ENCODE measurements at places on chromosomes 4 and X.

- DNase-seq: peak; percentile 82
Observed at GRCh38 chrX:149504226-149504914, 736 bp downstream of the IDS start.

DNA sequence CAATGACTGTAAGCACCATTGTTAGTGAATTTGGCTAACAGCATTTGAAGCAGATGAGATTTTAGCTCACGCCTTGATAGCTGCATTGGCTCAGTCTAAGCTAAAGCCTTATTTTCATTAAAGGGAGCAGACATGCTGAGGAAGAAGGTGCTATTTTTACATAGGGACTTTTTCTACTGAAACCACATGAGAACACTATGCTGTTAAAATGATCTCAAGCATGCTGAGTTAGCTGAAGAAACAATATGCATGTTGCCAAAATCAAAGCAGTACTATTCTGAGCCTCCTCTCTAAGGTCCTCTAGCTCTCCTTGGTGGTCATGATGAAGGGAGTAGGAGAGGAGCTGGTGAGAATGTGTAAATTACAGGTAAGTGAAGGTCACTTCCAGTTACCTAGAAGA lies 134.4 kb upstream of the JADE1 start:
- DNase-seq: no peak

GRCh38 chr4:151678048-151678872 lies 82.5 kb downstream of the GATB start:
- no peak for DNase-seq

DNA sequence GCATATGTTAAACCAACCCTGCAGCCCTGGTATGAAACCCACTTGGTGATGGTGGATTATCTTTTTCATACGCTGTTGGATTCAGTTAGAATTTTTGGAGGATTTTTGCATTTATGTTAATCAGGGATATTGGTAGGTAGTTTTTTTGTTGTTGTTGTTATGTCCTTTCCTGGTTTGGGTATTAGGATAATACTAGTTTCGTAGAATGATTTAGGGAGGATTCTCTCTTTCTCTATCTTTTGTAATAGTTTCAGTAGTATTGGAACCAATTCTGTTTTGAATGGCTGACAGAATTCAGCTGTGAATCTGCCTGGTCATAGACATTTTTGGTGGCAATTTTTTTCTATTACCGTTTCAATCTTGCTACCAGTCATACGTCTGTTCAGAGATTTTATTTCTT lies 305.4 kb downstream of the IDS start:
- no peak for DNase-seq

GRCh38 chrX:110322603-110323002 lies 4.7 kb upstream of the AMMECR1 start:
- DNase-seq: no peak

DNA sequence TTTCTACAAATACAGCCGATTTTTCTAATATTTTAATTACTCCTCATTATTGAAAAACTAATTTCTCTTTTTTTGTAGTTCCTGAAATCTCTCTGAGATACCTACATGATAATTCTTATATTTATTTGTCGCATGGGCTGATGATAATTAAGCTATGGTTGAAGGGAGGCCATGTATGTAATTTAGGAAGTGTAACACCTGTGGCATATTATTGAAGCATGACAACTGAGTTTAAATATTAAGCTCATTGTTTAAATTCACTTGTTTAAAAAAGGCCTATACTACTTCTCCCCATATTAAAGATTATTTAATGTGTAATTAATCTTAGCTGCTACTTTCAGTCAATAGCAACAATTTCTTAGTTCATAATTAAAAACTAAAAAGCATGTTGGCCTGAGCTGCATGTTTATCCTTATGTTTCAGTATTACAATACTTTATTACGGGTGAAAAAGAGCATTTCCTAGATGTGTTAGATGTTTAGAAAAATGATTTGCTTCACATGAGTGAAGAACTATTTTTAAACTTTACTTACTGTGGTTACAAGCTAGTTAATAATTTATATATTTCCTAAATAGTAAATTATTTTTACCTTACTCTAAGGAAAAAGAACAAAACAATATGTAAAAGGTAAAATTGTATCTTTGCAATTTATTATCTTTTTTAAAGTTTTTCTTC lies 122.4 kb downstream of the RAP1GDS1 start:
- DNase-seq: no peak

GRCh38 chrX:65476564-65476963 lies 58.0 kb downstream of the LAS1L start:
- no peak for DNase-seq

- no peak for DNase-seq
Observed at GRCh38 chr4:100086766-100087431, 103.4 kb downstream of the DDIT4L start.

GRCh38 chr4:152628128-152628527 lies 51.7 kb downstream of the TMEM154 start:
- no peak for DNase-seq

GRCh38 chr4:81421346-81422218 lies 50.1 kb downstream of the RASGEF1B start:
- peak; percentile 16 for DNase-seq

DNA sequence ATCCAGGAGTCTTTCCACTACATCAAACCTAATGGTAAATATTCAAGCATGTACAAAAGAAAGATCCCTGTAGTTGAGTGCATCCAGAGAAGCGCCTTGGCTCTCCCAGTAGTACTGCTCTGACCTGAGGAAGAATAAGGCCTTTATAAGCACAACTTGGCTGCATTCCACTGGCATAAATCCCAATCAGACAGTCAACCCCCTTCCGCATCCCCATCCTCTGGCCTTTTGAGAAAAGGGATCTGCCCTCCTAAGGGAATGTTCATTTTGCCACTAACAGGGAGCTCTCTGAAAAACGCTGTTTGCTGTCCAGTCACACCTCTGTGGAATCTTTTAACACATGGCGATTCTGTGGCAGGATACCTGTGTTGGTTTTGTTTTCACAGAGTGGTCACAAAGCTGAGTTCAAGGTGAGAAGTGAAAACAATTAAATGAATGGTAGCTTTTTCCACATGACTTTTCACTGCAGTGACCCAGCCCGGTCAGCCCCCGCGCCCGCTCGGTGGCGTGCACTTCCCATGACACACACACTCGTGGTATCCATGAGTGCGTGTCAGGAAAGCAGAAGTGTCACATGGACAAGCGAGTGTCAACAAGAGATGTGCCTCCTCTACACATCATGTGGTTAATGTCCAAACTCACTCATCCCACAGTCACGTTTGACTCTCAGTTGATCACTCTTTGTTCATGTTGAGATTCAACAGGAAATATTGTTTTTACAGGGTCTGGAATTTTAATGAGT lies 112.2 kb upstream of the ENPP6 start:
- DNase-seq: peak; percentile 84

- no peak for DNase-seq
Observed at GRCh38 chrX:138964501-138964900, 253.0 kb upstream of the FGF13 start.

DNA sequence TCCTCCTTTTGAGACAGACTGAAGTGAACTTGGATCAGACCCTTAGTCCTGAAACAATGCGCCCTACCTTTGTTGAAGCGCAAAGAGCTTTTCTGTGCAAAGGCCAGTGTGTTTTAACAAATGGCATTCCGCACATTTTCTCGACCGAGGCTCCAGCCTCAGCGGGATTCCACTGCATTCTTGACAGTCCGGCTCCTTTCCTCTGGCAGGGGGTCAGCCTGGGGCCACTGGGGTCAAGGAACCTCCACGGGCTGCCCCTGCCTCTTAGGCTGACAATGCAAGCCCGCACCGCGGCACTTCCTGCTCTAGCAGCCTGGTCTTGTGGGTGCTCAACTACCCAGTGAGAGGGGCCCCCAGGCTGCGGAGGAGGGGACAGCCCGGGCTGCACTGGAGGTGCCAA lies 47.2 kb upstream of the TFDP3 start:
- DNase-seq: no peak

DNA sequence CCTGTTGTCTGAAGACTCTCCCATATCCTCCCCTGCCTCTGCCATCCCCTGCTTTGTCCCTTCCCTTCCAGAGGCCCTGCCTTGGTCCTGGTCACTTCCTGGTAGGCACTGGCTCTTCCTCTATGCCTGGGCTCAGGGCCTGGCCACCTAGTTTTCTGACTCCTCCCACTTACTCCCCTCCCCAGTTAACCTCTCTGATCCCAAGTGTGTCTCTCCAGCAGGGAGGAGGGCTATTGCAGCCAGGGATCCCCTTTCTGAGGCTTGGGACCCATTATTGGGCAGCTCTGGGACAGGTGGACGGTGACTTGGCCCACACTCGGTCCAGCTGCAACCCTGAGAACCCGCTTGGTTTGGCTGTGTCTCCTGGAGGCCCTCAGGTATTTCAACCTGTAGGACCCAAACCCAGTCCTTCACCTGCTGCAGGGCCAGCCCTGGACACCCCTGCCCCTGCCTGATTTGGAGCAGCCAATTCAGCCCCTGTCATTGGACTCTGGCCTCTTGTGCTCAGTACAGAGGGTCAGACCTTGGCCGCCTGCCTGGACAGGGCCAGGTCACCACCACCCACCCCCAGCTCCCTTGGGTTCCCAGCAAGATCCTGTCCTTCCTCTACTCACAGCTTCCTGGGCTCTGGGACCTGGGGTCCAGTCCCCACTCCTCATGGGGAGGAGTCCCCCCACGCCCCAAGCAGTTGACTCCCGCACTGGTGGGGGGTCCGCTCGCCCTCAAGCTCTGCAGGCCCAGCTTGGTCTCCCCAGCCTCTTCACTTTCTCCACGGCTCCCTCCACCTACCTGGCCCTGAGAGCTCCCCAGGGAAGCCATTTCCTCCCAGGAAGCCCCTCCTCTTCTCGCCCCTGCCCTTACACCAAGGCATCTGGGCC lies 1.1 kb upstream of the SH3BP2 start:
- no peak for DNase-seq

- no peak for DNase-seq
Observed at GRCh38 chr4:117793845-117794480, 240.3 kb upstream of the NDST3 start.

GRCh38 chr4:107719207-107719921 lies 670 bp downstream of the PAPSS1 start:
- DNase-seq: peak; percentile 5
